ENCODE measurements at places on chromosomes 12 and 14.

DNA sequence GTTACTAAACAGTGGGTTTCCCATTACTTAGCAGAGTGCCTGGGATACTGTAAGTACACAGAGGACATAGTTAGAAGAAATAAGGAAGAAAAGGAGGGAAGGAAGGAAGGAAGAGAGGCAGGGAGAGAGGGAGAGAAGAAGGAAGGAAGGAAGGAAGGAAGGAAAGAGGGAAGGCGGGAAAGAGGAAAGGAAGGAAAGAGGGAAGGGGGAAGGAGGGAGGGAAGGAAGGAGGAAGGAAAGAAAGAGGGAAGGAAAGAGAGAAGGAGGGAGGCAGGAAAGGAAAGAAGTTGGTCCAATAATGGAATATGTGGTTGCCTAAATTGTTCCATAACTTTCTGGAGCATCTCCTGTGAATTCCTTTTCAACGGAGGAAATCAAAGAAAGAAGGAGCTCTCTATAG lies 1230.4 kb downstream of the AACS start:
- no peak for DNase-seq

GRCh38 chr12:93302331-93303229 lies 75.1 kb upstream of the NUDT4 start:
- DNase-seq: no peak

- no peak for DNase-seq
Measured at GRCh38 chr12:65728455-65728847, 95.8 kb upstream of the HMGA2 start.

GRCh38 chr12:587132-588023 lies 75.9 kb downstream of the NINJ2 start:
- DNase-seq: no peak

GRCh38 chr12:107320929-107321631 lies 227.7 kb upstream of the CRY1 start:
- DNase-seq: no peak

GRCh38 chr12:44159862-44160261 lies 324.0 kb downstream of the TMEM117 start:
- no peak for DNase-seq

GRCh38 chr14:83425706-83426105 lies 1892.1 kb upstream of the SEL1L start:
- no peak for DNase-seq

- DNase-seq: no peak
Measured at GRCh38 chr14:91624757-91625156, 107.1 kb downstream of the CATSPERB start.

GRCh38 chr12:123914726-123915333 lies 57.8 kb downstream of the CCDC92 start:
- DNase-seq: no peak

DNA sequence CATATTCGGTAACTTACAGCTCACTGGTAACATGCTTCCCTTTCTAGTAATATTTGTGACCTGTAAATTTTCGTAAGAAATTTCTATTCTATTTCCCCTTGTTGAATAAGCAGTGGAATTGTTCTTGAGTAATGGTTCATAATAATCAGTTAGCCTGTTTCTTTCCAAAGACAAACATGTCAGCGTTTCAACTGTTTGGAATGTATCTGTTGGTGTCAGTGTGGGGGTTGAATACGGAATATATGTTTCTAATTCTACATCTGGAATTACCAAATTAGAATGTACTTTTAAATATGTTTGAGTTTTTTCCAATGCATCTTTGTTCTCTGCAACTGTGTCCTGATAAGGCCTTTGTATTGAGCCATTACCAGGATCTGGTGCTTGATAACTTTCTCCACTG lies 2.0 kb downstream of the BBS10 start:
- DNase-seq: no peak

DNA sequence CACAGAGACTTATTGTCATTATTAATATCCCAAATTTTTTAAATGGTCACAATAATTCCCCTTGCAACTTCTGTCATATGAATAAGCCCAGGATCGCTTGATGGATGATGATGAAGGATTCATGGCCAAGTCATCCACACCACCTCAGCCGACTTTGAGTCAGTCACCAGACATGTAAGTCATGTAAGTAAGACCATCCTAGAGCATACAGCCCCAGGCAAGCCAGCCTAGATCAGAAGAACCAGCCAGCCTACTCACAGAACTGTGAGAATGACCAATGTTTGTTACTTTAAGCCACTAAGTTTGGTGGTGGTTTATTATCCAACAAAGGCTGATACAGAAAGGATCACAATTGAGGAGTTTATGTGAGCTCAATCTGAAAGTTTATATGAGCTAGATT lies 341.8 kb downstream of the NRXN3 start:
- DNase-seq: no peak

- no peak for DNase-seq
Measured at GRCh38 chr12:7271893-7272514, 31.9 kb upstream of the ACSM4 start.

- DNase-seq: no peak
Measured at GRCh38 chr14:99238216-99238615, 33.8 kb downstream of the BCL11B start.

DNA sequence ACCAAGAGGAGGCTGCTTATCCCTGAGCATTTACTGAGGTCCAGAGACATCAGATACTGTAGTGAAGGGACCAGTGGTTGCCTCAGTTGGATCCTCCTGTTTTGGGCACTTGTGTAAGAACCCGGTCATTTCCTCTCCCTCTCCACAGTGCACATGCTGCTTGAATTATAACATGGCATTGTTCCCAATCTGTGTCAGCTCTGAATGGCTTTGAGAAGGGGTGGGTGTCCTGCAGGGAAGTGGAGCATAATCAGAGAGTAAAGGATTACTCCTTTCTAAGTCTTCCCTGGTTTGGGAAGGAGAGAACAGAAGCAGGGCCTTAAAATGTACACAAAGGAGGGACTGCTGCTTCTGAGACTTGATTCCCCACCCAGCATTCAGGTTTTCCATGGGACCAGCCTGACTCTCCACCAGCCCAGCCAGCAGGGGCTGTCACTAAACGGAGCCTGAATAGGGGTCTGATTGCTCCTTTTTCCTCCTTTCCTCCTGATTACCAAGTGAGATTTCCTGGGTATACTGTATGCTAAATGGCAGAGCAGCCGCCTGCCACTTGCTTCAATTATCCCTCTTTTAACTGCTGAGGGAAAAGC lies 78.4 kb downstream of the NRXN3 start:
- DNase-seq: no peak

- no peak for DNase-seq
Measured at GRCh38 chr12:119980242-119980641, 8.8 kb upstream of the BICDL1 start.

GRCh38 chr12:89328151-89329030 lies 23.9 kb downstream of the DUSP6 start:
- DNase-seq: no peak

- peak; percentile 83 for DNase-seq
Measured at GRCh38 chr12:113245695-113246477, 24.6 kb downstream of the TPCN1 start.

GRCh38 chr12:108323581-108323980 lies 15.5 kb downstream of the CMKLR1 start:
- no peak for DNase-seq

DNA sequence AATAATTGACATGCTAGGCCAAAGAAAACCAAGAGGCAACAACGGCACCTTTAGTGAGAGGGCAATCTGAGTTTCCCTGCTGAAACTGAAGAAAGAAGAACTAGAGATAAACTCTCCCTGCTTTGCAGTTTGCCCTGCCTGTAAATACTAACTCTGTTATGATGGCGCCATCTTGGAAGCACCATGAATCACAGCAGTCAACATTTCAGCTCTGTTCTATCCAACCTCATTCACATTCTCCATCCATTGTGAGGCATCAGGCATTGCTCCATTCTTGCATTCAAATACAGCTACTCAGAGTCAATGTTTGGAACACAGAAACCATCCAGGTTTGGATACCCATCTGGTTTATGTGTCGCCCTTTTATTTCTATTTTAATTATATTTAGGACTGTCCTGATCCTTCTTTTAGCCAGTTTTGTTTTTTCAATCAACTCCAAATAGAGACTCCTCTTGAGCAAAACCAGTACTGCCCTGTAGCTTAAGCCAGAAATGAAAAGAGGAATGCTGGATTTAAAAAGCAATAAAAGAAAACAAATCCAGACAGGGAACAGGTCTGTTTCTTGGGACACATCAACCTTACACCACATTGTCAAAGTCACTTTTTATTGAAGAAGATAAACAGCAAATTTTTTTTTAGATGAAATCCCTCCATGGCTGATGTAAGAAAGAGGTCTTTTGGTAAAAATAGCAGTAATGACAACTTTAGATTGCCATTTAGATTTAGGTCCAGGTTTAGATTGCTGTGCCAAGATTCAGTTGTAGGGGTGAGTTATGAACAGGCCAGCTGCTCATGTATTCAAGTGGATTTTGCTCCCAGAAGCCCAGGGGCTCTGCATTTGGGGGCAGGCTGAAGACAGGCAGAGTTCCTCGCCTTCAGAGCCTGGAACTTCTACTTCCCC lies 33.3 kb upstream of the PPM1A start:
- DNase-seq: no peak

DNA sequence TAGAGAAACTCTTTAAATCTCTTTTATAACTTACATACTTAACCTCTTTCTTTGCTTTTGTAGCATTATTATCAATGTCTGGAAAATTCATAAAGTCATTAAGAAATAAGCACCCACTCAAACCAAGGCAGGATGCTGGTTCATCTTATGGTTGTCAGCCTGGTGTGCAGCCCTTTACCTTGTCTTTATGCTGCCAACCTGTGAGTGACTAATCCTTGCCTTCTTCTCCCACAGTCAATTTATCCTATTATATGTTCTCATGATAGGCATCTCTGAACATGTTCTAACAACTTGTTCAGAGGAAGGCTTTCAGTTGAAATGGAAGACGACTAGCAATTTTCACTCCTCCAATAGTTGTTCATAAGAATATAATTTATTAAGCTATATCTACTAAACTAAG lies 186.9 kb upstream of the CAND1 start:
- no peak for DNase-seq

- no peak for DNase-seq
Measured at GRCh38 chr12:94845110-94845509, 158.4 kb downstream of the NDUFA12 start.

DNA sequence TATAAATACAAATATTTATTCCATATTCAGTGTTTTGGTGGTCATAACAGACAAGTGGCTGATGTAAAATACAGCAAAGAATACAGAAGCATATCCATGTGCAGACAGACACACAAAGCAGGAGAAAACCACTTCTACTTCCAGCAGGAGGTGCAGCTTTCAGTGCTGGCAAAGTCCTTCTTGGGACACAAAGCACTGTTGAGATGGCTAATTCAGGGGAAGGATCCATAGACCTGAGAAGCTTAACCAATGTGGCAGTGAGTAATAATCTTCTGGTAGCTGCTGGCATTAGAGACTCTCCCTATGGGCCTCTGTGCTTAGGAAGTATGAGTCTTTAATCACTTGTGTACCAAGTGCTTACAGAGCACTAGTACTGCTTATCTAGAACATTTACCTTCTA lies 26.8 kb downstream of the AMN1 start:
- DNase-seq: no peak

DNA sequence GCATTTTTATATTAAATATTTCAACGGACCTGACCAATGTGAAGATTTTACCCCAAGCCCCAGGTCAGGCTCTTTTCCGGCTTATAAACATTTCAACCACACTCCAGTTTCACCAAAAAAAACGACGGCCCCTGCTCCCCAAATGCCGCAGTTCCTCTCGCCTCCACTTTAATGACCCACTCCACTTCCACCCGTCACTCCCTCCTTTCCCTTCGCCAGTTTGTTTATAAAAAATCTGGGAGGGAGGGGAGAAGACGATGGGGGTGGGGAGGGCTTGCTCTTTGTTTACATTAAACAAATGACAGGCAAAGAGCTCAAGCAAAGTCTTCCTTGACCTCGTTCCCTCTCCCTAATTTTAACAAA lies 5.4 kb downstream of the SIX6 start:
- no peak for DNase-seq

DNA sequence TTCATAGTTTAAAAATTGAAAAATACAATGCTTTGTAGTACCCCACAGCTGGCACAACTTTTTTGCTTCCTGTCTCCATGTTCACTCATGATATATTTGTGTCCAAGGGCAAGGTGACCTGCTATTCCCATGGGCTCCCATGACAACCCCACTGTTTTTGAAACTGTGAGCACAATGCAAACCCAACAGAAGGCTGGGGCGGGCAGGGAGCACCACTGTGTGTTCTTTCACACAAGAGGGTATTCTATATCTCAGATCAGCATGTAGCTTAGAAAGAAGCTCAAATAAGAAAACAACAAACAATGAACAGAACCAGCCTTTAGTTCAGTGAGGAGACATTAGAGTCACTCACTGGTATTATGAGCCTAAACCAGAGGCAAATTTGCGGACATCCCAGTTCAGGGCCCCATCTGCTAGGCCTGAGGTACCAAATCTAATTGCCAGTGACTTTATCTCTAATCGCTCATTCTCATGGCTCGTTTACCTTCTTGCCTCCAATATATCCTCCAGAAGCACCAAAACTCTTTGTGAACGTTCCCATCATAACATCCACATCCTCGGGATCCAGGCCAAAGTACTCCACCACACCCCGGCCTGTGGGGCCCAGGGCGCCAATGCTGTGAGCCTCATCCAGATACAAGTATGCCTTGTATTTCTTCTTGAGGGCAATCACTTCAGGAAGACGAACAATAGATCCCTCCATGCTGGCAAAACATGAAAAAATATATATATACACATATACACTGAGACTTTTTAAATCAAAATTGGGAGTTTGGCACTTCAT lies 56.4 kb upstream of the ISM2 start:
- no peak for DNase-seq

DNA sequence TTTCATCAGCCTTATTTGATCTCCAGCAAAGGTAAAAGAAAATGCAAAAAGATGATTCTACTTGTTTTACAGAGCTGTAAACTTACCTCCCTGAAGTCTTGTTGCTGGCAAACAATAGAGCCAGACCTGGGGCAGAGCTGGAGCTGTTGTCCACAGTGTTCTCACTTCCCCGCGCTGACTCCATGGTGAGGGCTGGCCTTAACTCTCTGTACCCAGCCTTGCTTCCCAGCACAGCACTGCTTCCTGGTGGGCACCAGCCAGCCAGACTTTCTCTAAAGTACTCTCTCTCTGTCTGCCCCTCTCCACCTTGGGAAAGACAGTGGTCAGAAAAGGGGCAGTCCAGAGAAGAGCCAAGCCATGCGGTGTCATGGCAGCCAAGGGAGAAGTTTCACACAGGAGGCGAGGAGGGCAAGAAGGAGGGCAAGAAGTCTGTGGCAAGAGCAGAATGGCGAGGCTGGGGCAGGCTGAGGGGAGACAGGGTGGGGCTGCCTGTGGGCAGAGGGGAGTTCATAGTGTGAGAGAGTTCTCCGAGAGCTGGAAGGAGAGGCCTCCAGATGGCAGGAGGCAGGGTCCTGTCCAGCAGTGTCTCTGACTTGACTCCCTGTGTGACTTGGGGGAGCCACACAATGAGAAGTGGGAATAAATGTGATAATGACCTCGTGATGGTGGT lies 9.3 kb downstream of the EVL start:
- DNase-seq: no peak
